ENCODE measurements at places on chromosomes 5 and 9.

GRCh38 chr5:120852222-120852860, 388.2 kb downstream of the PRR16 start:
- DNase-seq = no peak

DNA sequence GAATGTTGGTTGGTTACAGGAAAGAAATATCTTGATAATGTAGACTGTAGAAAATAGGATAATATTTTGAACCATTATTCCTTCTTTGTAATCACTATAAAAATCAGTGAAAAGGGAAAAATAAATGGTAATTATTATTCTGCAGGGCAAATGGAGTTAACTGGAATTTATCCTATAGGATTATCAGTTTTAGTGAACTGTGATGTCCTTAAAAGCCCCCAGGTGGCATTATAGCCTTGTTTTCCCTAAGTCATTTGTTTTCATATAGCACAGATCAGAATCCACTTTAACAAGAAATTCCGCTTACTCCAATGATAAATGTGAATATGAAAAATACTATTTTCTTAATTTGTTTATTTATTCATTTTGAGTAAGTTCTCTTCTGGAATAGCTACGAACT, 26.2 kb upstream of the WDR41 start:
- no peak for DNase-seq

DNA sequence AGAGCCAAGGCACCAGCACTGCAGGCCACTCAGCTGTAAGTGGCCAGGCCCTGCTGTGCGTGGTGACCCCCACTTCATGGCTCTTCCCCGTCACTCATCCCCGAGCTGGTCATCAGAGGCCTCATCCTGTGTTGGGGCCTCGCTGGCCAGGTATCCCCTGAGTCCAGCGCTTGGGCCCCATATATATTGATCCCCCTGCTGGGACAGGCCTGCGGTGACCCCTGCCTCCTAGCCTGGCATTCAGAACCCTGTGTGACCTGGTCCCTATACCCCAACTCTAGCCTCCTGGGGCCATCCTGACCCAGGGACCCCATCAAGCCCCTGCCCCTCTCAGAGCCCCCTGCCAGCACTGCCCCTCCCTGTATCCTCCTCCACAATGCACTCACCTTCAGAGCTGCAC, 12.7 kb downstream of the GBGT1 start:
- DNase-seq = no peak

- DNase-seq = no peak
These were observed 166.8 kb downstream of the MELK start for GRCh38 chr9:36739373-36740116.

GRCh38 chr9:76044266-76044819, 153.9 kb downstream of the PCSK5 start:
- DNase-seq = peak; percentile 16

GRCh38 chr5:42718591-42718990, 38.0 kb upstream of the CCDC152 start:
- peak; percentile 72 for DNase-seq

- no peak for DNase-seq
These were observed 75.8 kb downstream of the F2RL2 start for GRCh38 chr5:76547242-76547890.

GRCh38 chr5:61293071-61293470, 39.0 kb upstream of the ZSWIM6 start:
- no peak for DNase-seq

GRCh38 chr5:172144291-172144815, 43.7 kb downstream of the STK10 start:
- DNase-seq = no peak

GRCh38 chr5:65248896-65249295, 232.8 kb downstream of the ADAMTS6 start:
- DNase-seq = no peak

DNA sequence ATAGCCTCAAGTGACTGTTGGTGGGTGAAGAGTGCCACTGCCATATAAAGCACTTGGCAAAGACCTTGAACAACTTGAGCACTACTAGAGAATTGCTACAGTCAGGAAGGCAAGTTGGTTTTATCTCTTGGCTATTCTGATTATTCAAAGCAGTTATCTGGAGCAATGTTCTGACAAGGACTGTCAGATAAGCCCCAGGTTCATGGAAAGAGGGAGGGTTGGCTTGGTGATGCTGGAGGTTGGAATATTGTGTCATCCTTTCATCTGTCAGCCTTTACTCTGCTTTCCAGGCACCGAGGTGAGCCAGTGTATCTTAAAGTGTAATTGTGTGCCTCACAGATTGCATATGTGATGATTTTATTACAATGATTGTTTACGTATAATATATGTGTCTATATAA, 548.4 kb upstream of the ZNF608 start:
- DNase-seq = no peak

GRCh38 chr5:90548069-90548593, 10.5 kb upstream of the ADGRV1 start:
- no peak for DNase-seq

DNA sequence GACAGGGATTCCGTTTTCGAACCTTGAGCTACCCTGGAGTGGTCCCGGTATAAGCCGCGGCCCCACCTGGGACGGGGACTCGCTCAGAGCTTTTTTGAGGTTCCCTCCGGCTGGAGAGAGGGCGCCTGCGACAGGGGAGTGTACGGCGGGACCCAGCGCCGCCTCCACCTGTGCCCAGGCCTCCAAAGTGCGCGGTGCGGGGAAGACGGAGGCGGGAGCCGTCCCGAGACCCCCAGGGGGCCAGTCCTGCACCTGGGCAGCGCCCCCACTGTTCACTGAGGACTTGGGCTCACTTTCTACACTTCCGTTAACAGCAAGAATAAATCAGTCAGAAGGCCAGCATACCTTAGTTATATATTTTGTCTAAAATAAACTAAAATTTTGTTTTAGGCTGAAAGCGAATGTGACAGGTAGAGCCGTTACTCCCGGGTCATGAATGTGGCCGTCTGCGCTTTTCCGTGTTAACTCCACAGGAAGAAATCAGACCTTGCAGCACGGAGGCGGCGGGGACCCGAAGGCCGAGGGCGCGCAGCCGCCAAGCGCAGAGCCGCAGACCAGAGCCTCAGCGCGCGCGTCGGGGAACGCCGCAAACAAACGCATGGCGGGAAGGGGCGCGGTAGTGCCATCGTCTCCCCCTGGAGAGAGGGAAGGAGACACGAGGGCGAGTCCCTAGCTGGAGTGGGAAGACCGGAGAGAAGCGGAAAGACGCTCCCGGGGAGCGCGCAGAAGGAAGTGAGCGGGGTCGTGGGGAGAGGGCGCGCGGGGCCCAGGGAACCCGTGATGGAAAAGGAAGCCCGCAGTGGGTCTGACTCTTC, 14.1 kb downstream of the TRIM7 start:
- no peak for DNase-seq

- no peak for DNase-seq
These were observed 152.5 kb downstream of the APBA1 start for GRCh38 chr9:69519470-69520240.

GRCh38 chr5:16656561-16657191, 39.9 kb upstream of the RETREG1 start:
- peak; percentile 24 for DNase-seq

DNA sequence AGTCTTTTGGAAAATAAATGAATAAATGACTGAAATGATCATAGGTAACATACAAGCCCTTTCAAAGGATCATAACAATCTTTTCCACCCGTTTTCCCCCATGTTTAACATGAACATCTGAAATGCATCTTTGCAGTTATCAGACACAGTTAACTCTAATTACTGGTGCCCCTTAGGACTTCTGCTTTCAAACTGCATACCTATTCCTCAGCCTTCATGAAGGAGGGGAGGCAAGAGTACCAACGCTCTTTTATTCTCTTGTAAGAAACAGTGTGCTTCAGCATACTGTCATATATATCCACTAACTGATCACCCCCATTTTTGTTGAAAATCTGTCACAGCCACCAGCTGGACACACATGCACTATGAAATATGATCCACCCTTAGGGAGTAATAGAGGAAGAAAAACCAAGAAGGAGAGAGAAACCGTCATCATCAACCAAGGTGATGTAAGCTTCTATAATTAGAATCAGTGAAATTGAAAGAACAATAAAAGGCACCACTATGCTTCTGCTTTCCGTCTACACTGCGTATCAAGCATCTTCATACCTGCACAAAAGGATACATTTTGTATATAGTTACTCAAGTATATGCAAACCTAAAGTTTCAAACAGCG, 98.7 kb downstream of the RAPGEF6 start:
- peak; percentile 73 for DNase-seq

- DNase-seq = no peak
These were observed 209.1 kb upstream of the ADCY2 start for GRCh38 chr5:7186818-7187217.

DNA sequence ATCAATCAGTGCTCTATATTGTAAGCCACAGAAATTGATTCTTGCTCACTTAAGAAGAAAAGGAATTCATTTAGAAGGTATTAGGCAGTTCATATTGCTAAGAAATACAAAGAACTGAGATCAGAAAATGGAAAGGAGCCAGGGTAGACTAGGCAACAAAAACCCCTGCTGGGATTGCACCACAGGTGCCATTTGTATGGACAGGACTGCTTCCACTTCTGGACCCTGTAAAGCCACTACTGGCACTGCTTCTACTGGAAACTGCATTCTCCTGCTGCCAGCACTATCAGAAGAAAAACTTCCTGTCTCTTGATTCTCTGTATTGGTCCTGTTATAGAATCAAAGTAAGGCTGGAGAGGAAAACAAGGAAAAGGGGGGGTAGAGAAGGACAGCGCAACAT, 45.9 kb downstream of the CERT1 start:
- DNase-seq = peak; percentile 90

- peak; percentile 63 for DNase-seq
These were observed 10.8 kb downstream of the KCNV2 start for GRCh38 chr9:2727966-2728613.

GRCh38 chr5:86532429-86532828, 85.3 kb upstream of the COX7C start:
- DNase-seq = no peak

- peak; percentile 89 for DNase-seq
These were observed 10.9 kb downstream of the ABL1 start for GRCh38 chr9:130845901-130846481.

DNA sequence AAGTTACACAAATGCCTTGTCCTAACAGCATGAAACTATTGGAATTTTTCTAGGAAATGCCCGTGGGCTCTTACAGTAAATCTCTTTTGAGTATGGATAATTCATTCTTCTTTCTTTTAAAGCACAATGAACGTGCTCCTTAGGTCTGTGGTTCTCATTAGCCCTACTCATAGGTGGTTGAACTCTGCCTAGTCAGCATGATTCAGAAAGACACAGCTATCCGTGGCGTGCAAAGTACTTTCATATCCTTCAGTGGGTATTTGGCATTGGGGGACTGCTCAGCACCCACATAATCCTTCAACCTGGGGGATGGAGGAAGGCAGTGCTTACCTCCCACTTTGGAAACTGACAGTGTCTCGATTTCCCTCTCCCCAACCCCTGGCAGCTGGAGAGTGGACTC, 462.0 kb upstream of the CLINT1 start:
- no peak for DNase-seq

DNA sequence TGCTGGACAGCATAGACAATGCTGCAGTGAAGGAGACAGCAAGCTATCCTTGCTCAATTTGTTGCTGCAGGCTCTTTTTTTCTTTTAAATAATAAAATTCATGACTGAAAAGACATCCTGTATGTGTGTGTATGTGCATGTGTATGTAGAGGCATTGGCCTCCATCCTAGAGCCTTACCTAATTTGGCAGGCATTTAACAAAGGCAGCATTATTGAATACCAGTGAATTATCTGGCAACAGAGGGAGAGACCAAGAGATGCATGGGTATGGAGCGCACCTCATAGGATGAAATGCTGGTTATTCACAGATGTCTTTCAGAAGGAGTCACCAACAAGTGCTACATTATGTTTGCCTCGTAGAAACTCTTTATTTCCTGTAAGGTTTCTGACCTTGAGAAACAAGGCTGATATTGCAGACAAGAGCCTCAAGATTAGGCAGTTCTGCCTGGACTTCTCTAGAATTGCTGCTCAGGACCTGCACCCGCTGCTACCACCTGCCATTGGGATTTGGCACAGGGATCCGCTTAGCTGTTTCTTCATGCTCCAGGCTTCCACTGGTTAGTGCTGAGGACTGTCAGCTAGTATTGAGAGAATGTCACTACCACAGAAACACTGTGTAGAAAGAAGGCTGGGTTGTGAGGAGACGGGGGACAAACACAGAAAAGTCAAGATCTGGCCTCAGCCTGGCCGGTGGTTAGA, 247.7 kb upstream of the RFX3 start:
- DNase-seq = no peak

- DNase-seq = peak; percentile 71
These were observed at the start of gene NME5 for GRCh38 chr5:138138949-138139780. Gene NME5 (minus strand): TSS chr5:138139428. CDS start chr5:138138780, 648 bp downstream.

Data from astrocyte of the spinal cord (primary cell).